K562 (cell line): ENCODE measurements at places on chromosomes 3 and 15. TPM values are rescaled to one million over a fixed set of nuclear protein-coding genes. Genes with fewer than 3 reads are reported as not detected.

The CNTN3 gene
- 0.04 TPM in 1 of 2 replicates, not detected in the other for total RNA-seq

The LRRC31 gene
- not detected in 2 replicates for total RNA-seq

The FOXB1 gene
- total RNA-seq = not detected in 2 replicates

The DAZL gene
- not detected in 2 replicates for total RNA-seq

The LYZL4 gene
- not detected in 2 replicates for total RNA-seq

The MITF gene
- 14.6 and 16.5 TPM in 2 replicates for total RNA-seq

The APH1B gene
- total RNA-seq = 9.7 and 10.6 TPM in 2 replicates

The ADGRG7 gene
- not detected in 2 replicates for total RNA-seq

The CYP8B1 gene
- total RNA-seq = 0.04 and 0.13 TPM in 2 replicates

The NOX5 gene
- not detected in 2 replicates for total RNA-seq

The CCDC9B gene
- 0.33 and 0.56 TPM in 2 replicates for total RNA-seq

The STAB1 gene
- total RNA-seq = 3.9 and 4.7 TPM in 2 replicates

The GOLGA6L25 gene
- not detected in 2 replicates for total RNA-seq

GRCh38 chr15:58410353-58410752 is 21.4 kb upstream of the LIPC start:
- peak; percentile 47 for DNase-seq
- no peaks in the 10 kb centered on the region for H3K36me3 ChIP-seq
- H3K4me3 ChIP-seq = peak overlapping the region; percentile 16; the same call in 1 of the 2 replicates
- no peaks in the 10 kb centered on the region for H3K27me3 ChIP-seq
- H3K27ac ChIP-seq = peak overlapping the region; percentile 39; the same call in 2 of the 3 replicates

DNA sequence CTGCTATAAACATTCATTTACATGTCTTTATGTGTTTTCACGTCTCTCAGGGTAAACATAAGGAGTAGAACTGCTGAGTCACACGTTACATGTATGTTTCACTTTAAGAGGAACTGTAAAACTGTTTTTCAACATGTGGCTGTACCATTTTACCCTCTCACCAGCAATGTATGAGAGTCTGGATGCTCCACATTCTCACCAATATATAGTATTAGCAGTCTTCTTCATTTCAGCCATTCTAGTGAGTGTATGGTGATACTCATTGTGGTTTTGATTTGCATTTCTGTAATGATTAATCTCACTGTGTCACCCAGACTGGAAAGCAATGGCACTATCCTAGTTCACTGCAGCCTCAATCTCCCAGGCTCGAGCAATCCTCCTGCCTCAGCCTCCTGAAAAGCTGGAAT is 37.1 kb downstream of the PHC3 start:
- no peak for DNase-seq
- H3K4me1 ChIP-seq = no peaks in the 10 kb centered on the region
- no peaks in the 10 kb centered on the region for H3K27me3 ChIP-seq
- no peak overlapping the region for H3K4me3 ChIP-seq

GRCh38 chr15:66276546-66276945 is 16.8 kb upstream of the DIS3L start:
- DNase-seq = no peak
- no peaks in the 10 kb centered on the region for H3K4me1 ChIP-seq
- H3K4me3 ChIP-seq = no peak overlapping the region
- H3K27ac ChIP-seq = no peak overlapping the region
- peaks cover 36% of the 10 kb centered on the region for H3K27me3 ChIP-seq

GRCh38 chr3:81909796-81910195 is 148.4 kb upstream of the GBE1 start:
- no peaks in the 10 kb centered on the region for H3K27me3 ChIP-seq
- no peaks in the 10 kb centered on the region for H3K4me1 ChIP-seq
- no peaks in the 10 kb centered on the region for H3K36me3 ChIP-seq
- H3K4me3 ChIP-seq = no peak overlapping the region
- no peak for DNase-seq

GRCh38 chr15:82944821-82945220 is 7.7 kb downstream of the HOMER2 start:
- no peak for DNase-seq
- H3K36me3 ChIP-seq = no peaks in the 10 kb centered on the region
- no peak overlapping the region for H3K4me3 ChIP-seq
- H3K27me3 ChIP-seq = peaks cover 54% of the 10 kb centered on the region
- H3K27ac ChIP-seq = no peak overlapping the region

GRCh38 chr3:125238759-125239158 is 26.2 kb upstream of the SLC12A8 start:
- DNase-seq = no peak
- no peaks in the 10 kb centered on the region for H3K4me1 ChIP-seq
- H3K4me3 ChIP-seq = no peak overlapping the region
- 0 out of 3 replicates have a peak, but pooled peaks cover 2% of the 10 kb centered on the region for H3K36me3 ChIP-seq
- H3K27me3 ChIP-seq = no peaks in the 10 kb centered on the region

DNA sequence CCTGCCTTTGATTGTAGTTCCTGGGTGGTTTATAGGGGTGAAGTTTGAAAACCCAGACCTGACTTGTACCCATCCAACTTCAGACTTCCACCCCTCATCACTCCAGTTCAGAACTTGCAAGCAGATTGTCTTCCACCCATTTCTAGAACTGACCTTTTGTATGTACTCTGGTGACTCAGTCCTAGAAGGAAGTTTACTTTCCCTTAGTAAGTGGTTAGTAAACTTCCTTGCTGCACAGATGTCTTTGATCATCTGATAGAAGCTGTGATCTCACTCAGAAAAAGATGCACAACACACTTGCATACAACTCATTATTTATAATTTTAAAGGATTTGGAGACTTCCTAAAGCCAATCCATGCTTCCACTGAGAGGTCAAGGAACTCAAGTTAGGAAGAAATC is 368.0 kb downstream of the MFSD1 start:
- no peaks in the 10 kb centered on the region for H3K36me3 ChIP-seq
- H3K4me3 ChIP-seq = no peak overlapping the region
- H3K27me3 ChIP-seq = no peaks in the 10 kb centered on the region
- no peak overlapping the region for H3K27ac ChIP-seq
- no peaks in the 10 kb centered on the region for H3K4me1 ChIP-seq
- DNase-seq = no peak

DNA sequence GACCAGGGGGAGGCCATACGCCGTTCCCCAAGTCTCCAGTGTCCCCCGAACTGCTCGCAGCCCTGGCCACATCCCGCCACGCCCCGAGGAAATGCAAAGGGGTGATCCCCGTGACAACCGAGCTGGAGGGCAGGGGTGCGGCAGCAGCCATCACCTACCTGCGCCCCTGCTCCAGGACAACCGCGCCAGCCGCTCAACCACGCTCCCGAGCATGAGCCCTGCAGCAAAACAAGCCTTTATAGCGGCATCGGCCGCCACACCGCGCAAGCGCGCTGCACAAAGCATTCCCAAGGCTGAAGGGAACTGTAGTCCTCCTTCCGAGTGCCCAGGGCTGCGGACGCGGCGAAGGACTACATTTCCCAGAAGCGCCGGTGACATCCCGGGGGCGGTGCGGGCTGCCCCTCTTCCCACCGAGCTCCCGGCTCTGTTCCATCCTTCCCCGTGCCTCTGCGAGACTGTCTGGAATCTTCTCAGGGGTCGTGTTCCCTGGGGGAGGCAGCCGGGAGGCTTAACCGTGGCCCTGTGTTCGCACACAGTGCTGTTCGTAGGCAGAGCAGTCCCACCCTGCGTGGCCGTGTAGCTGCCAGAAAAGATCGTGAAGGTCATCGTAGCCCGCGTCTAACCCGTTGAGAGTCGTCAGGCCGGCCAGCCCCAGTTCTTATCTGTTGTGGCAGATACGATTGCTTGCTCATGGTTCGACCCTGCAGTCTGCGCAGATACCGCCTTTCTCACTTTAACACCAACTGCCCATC is at the start of gene ABCC5:
TSS of gene ABCC5 (minus strand) at position 213 of the 752 bp plus-strand sequence. CDS start 3,492 bp downstream, outside the sequence.
- peaks cover 20% of the 10 kb centered on the region; the same call in 2 of the 3 replicates for H3K4me1 ChIP-seq

DNA sequence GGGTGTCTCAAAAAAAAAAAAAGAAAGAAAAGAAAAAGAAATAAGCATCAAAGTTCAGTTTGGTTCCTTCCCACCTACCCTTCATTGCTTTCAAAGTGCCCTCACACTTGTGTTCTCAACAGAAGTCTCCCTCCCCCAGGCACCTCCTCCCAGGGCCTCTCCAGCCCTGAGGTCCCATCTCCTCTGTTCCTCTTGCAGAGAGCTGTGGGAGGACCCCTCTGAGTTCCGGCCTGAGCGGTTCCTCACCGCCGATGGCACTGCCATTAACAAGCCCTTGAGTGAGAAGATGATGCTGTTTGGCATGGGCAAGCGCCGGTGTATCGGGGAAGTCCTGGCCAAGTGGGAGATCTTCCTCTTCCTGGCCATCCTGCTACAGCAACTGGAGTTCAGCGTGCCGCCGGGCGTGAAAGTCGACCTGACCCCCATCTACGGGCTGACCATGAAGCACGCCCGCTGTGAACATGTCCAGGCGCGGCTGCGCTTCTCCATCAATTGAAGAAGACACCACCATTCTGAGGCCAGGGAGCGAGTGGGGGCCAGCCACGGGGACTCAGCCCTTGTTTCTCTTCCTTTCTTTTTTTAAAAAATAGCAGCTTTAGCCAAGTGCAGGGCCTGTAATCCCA is 6.1 kb downstream of the CYP1A2 start:
- H3K27me3 ChIP-seq = peaks cover 78% of the 10 kb centered on the region
- H3K4me3 ChIP-seq = no peak overlapping the region
- H3K27ac ChIP-seq = no peak overlapping the region
- no peak for DNase-seq

DNA sequence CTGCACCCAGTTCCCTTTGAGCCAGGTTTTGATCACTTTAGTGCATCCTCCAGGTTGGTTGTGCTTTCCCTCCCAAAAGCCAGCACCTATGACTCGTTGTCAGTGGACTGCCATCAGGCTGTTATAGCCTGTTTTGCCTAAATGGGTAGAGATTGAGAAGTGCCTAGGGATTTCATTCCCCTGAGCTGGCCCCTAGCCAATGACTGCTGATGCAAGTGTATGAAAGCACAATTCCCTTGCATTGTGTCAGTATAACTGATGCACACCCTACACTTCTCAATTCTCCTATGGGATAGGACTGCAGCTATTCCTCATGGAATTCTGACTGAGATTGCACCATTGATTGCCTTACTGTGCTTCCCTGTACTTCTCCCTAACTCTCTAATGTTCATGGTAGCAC is 102.1 kb upstream of the ARPP21 start:
- no peaks in the 10 kb centered on the region for H3K36me3 ChIP-seq
- H3K27ac ChIP-seq = no peak overlapping the region
- no peak for DNase-seq

GRCh38 chr15:70375006-70375431 is 277.3 kb upstream of the TLE3 start:
- H3K27me3 ChIP-seq = peaks cover 15% of the 10 kb centered on the region; the same call in 2 of the 3 replicates
- H3K27ac ChIP-seq = no peak overlapping the region
- H3K36me3 ChIP-seq = no peaks in the 10 kb centered on the region
- peaks cover 10% of the 10 kb centered on the region for H3K4me1 ChIP-seq
- DNase-seq = no peak

- DNase-seq = no peak
- no peak overlapping the region for H3K4me3 ChIP-seq
- no peak overlapping the region for H3K27ac ChIP-seq
- H3K36me3 ChIP-seq = no peaks in the 10 kb centered on the region
- H3K4me1 ChIP-seq = no peaks in the 10 kb centered on the region; the same call in 1 of the 2 replicates
These were observed 21.0 kb downstream of the ZNF80 start for GRCh38 chr3:114216186-114216970.

GRCh38 chr3:169701457-169701856 is 37.9 kb upstream of the MECOM start:
- no peak overlapping the region for H3K27ac ChIP-seq
- DNase-seq = no peak
- H3K36me3 ChIP-seq = no peaks in the 10 kb centered on the region
- no peak overlapping the region for H3K4me3 ChIP-seq
- peaks cover 12% of the 10 kb centered on the region for H3K27me3 ChIP-seq

DNA sequence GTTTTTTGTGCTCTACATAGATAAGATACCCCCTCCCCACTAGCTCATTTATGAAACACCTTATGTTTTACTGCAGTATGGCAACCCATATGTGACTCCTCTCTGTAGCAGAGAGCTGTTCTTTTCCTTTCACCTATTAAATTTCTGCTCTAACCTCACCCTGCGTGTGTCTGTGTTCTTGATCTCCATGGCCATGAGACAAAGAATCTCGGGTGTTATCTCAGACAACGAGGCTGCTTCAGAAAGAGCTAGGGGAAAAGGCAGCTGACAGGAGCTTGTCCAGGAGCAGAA is 18.0 kb downstream of the CCR8 start:
- H3K4me3 ChIP-seq = no peak overlapping the region
- no peak for DNase-seq
- no peak overlapping the region for H3K27ac ChIP-seq
- no peaks in the 10 kb centered on the region for H3K36me3 ChIP-seq
- H3K27me3 ChIP-seq = no peaks in the 10 kb centered on the region; the same call in 2 of the 3 replicates

DNA sequence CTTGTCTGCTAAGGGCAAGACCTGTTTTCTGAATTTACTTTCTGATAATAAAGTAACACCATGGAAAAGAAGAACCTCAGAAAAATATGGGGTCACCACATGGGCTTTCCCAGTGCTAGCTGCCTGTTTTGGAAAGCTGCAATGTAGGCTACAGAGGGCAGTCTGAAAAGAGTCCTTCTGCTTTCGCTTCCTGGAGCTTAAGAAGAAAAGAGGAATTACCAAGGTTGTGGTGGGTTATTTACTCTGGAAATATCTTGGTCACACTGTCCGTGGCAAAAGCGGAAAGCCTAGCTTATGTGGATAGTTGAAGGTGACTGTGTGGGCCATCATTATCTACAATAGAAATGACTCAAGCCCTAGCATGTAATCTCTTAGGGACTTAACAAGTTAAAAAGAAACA is 31.7 kb upstream of the IP6K2 start:
- no peak overlapping the region for H3K27ac ChIP-seq
- DNase-seq = no peak
- H3K27me3 ChIP-seq = no peaks in the 10 kb centered on the region
- no peaks in the 10 kb centered on the region; the same call in 2 of the 3 replicates for H3K4me1 ChIP-seq

GRCh38 chr3:99637368-99638111 is 854 bp upstream of the COL8A1 start:
- no peak overlapping the region for H3K4me3 ChIP-seq
- no peaks in the 10 kb centered on the region; the same call in 1 of the 2 replicates for H3K4me1 ChIP-seq
- peaks cover 3% of the 10 kb centered on the region; the same call in 1 of the 3 replicates for H3K27me3 ChIP-seq
- no peak overlapping the region for H3K27ac ChIP-seq
- no peaks in the 10 kb centered on the region for H3K36me3 ChIP-seq

- no peaks in the 10 kb centered on the region for H3K27me3 ChIP-seq
- H3K27ac ChIP-seq = no peak overlapping the region
- no peaks in the 10 kb centered on the region for H3K36me3 ChIP-seq
- DNase-seq = no peak
These were observed 20.2 kb upstream of the ERICH6 start for GRCh38 chr3:150723946-150724345.

DNA sequence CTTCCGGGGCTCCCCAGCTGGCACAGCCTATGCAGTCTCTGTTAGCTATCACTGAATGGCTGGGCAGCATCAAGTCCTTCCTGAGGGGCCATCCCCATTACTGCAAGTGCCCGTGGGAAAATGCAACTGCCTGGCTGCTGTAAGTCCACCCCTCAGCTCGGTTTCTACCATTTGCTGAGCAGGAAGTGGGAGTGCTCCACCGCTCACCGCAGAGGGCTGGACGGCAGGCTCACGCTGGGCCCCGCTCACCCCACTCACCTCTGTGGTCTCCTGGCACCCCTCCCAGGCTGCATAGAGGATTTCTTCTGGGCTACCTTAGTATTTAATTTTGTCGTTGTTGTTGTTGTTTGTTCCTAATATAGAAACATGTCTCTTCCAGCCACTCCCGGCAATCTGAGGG is 270.2 kb downstream of the PLCL2 start:
- no peak overlapping the region for H3K27ac ChIP-seq
- no peaks in the 10 kb centered on the region; the same call in 2 of the 3 replicates for H3K36me3 ChIP-seq
- H3K4me3 ChIP-seq = no peak overlapping the region
- peaks cover 6% of the 10 kb centered on the region; the same call in 1 of the 2 replicates for H3K4me1 ChIP-seq
- no peak for DNase-seq
